Myometrial cell (primary cell): ENCODE measurements at places on chromosomes 13 and 19. TPM values are rescaled to one million over a fixed set of nuclear protein-coding genes. Genes with fewer than 3 reads are reported as not detected.

NANOS2 gene
- not detected in 2 replicates for total RNA-seq

ZNF492 gene
- total RNA-seq, result 0.35 TPM in 1 of 2 replicates, not detected in the other

GJB6 gene
- not detected in 2 replicates for total RNA-seq

APLP1 gene
- 18.4 and 45.8 TPM in 2 replicates for total RNA-seq

KLK4 gene
- total RNA-seq, result not detected in 2 replicates

SF3A2 gene
- total RNA-seq, result 20.9 and 28.0 TPM in 2 replicates

TUBA3C gene
- total RNA-seq, result not detected in 2 replicates

TEX101 gene
- not detected in 2 replicates for total RNA-seq
